ENCODE measurements at places on chromosomes 12 and 14.

DNA sequence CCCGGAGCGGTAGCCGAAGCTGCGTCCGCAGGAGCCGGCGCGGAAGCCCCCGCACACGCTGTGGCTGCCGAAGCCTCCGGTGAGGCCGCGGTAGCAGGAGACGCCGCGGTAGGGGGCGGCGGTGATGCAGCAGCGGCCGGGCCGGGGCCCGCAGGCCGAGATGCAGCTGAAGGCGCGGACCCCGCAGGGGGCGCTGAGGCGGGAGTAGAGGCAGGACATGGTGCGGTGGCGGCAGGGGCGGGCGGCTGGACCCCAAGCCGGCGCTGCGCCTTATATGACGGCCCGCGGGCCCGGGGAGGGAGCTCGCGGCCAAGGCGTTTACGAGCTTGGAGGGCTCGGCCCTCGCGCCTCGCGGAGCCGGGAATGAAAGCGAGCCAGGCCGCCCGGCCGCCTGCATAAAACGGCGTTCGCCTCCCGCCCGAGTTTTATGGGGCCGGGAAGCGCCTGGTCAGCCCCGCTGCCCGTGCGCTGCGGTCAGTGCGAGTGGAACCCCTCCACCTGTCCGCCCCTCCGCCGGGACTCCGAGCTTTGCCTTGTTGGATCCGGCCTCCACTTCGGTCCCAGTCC, 16.0 kb upstream of the KRT86 start:
- no peak for DNase-seq

GRCh38 chr12:100758083-100758482, 36.5 kb upstream of the ANO4 start:
- no peak for DNase-seq

GRCh38 chr12:48015129-48015528, 10.9 kb upstream of the COL2A1 start:
- no peak for DNase-seq

DNA sequence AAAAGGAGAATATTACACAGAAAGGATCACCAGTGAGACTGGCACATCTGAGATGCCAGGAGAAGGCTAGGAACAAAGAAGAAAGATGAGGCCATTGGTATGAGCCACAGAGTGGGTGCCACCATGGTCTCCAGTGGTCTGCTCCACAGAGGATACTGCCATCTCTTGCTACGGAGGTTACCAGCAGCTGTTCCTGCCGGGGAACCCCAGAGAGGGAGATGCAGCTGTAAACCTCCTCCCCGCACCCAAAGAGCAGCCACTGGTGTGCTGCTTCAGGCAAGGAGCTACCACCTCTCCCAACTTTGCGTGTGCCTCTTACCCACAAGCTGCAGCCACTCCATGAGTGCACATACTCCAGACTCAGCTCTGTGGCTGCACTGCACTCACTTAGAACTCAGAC, 201.5 kb upstream of the RTL1 start:
- no peak for DNase-seq

DNA sequence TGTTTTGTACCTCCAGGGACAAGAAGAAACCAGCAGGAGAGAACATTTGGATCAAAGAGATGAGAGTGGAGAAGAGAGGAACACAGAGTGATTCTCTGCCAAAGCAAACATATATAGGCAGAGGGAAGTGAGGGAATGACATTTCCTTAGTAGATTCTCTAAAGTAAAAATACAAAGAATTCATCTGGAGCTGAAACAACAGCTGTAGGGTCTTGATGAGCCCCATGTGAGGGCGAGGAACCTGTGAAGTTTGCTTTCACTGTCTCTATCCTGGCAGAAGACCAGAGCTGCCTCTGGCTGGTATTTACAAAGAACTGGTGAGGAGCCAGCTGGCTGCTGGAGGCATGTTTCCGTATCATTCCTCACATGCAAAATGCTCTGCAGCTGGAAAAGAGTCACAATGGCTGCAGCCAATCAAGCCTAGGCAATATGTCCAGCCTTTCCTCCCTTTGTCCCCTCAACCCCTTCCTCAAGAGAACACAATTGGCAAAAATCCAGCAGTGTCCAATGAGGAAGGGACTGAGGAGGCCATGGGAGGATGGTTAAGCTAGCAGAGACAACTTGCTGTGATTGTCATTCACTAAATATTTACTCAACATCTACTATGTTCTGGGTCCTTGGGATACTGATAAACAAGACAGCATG, 122.5 kb downstream of the PHLDA1 start:
- DNase-seq: no peak

- DNase-seq: no peak
Measured at GRCh38 chr14:53444677-53445312, 291.7 kb upstream of the DDHD1 start.

DNA sequence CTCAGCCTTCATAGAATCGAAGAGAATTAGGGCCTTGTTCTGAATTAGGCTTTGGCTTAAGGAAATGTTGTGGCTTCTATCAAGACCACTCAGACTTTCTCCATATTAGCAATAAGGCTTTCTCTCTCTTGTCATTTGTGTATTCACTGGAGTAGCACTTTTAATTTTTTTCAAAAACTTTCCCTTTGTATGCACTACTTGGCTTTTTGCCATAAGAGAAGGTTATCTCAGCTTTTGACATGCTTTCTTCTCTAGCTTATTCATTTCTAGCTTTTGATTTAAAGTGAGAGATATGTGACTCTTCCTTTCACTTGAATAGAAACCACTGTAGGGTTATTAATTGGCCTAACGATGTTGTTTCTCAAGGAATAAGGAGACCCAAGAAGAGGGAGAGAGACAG, 244.2 kb downstream of the GPHN start:
- peak; percentile 68 for DNase-seq

- no peak for DNase-seq
Measured at GRCh38 chr12:129312048-129312447, 458.8 kb downstream of the GLT1D1 start.

DNA sequence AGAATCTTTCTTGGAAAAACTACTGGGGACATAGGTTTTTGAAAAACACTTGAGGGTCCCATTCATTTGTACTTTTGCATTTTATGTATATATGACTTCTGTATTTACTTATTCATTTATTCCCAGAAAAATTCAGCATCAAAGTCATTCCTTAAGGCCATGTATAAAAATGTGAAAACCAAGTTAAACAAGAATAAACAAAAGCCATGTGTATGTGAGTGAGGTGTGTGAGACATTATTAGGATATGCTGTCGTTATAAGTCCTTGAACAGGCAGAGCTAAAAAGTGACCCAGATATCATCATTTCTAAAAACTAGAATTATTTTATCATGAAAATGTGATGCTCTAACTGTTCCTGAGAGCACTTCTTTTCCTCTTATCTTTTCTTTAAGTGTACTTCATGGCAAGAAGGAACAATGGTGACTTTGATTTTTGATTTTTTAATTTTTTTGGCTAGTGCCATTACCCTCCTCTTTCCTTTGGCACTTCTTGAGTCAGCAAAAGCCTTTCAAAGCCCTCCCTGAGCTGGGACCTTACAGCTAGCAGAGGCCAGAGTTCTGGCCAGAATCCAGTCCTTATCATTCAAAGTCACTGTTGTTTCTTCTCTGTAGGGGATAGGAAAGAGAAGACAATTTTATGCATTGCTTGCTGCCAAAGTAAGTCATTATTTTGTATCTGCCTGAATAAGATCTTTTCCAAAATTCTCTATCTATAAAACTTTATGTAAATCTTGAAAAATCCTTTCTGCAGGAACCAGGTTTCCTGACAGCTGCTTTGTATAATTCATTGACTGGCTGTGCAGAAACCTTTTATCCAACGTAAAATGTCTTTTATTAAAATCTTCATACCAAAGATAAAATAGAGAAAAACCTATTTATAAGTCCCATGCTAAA, 419.7 kb upstream of the PRICKLE1 start:
- no peak for DNase-seq

Data from activated CD4-positive, alpha-beta T cell treated with anti-CD3 and anti-CD28 coated beads, Interleukin-2, amount 50 U/mL, for 16 hours (primary cell).